ENCODE measurements at places on chromosomes 12 and 14. TPM values are rescaled to one million over a fixed set of nuclear protein-coding genes. Genes with fewer than 3 reads are reported as not detected.

The UBE3B gene
- 52.1 TPM for total RNA-seq

DNA sequence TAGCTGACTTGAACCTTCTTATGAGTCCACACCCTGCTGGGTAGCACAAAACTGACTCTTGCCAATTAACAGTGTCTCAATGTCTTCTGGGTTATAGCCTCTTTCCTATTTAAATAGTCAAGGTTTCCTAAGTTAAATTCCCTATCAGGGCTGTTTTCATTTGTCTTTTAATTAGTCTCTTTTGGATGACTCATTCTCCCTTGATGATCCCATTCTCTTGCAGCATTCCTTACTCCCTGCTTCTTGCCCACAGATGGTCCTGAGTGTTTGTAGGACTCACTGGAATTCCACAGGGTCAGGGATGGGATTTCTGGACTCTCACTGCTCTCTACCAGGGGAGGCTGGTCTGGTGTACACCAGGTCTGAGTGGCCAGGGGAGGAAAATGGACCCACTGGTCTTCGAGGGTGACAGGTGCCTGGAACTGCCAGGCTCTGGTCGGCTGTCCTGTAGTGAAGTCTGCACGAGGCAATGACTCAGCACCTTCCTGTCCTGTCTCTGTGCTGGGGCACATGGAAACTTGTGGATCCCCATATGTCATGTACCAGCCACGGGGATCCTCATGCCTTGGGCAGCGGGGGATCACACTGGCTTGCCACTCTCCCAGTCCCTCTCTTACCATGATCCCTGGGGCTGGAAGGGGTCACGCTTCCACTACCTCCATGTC is 236.5 kb upstream of the PELI2 start:
- no peaks in the 10 kb centered on the region for H3K4me1 ChIP-seq
- H3K4me3 ChIP-seq: no peak overlapping the region
- no peaks in the 10 kb centered on the region for H3K27me3 ChIP-seq
- no peak for DNase-seq
- no peaks in the 10 kb centered on the region for H3K36me3 ChIP-seq
- H3K27ac ChIP-seq: no peak overlapping the region

GRCh38 chr14:33510063-33510481 is 440.8 kb downstream of the EGLN3 start:
- no peak for DNase-seq
- no peaks in the 10 kb centered on the region for H3K4me1 ChIP-seq
- H3K27me3 ChIP-seq: no peaks in the 10 kb centered on the region
- no peaks in the 10 kb centered on the region for H3K36me3 ChIP-seq

DNA sequence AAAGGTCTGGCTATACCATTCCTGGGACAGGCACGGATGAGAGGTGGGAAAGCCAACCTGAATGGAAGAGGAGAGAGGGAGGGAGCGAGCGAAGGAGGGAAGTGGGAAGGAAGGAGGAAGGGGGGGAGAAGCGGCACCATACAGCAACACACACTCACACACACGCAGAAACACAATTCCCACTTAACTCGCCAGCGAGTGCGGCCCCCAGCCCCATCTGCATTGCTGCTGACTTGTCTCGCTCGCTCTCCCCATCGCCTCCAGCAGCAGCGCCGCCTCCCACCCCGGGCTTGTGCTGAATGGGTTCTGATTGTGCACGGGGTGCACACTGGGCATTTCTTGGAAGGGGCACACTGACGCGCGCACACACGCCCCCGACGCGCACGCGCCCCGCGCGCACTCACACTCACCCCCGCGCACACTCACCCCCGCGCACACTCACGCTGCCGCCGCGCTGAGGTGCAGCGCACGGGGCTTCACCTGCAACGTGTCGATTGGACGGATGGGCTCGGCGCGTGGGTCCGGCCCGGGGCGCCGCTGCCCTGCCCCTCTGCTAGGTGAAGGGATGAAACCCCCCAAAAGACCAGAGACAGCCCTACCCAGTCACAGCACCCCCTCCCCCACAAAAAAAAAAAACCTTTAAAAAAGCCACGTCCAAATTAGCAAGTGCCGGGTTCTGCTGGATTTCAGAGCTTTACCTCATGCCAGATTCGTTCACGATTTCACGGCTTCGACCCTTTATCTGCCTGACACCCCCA is 685 bp downstream of the GRIN2B start:
- peaks cover 21% of the 10 kb centered on the region for H3K4me1 ChIP-seq
- no peaks in the 10 kb centered on the region for H3K36me3 ChIP-seq
- peak; percentile 26 for DNase-seq
- H3K27me3 ChIP-seq: peaks cover 41% of the 10 kb centered on the region
- H3K4me3 ChIP-seq: no peak overlapping the region

DNA sequence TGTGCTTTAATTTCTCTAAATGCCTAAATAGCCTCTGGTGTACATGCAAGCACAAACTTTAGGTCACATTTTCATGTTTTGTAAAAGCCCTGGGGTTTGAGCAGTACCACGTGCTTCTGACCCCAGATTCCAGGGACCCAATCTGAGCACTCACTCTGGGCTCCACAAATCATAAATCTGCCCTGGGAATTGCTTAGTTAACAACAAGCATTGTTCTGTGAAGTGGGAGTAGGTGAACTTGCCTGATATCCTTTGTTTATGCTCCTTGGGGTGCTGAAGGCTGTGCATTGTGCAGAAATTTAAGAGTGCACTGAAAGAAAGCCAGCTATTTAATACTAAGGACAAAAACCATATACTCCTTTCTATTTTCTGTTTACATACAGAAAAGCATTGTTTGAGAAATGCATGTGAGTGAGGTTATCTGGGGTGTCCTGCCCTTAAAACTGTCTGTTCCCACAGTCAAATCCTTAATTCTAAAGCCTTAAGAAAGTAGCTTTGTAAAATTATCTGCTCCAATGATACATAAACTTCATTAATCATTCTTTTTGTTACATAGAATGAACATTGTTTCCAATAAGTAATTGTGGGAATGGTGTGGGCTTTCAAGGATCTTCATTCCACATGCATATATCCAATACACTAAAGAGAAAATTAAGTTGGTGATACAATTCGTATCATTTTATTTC is 258.6 kb upstream of the NPAS3 start:
- no peaks in the 10 kb centered on the region for H3K27me3 ChIP-seq
- H3K4me1 ChIP-seq: peaks cover 3% of the 10 kb centered on the region
- DNase-seq: no peak
- no peak overlapping the region for H3K4me3 ChIP-seq
- H3K27ac ChIP-seq: no peak overlapping the region

- no peak for DNase-seq
- H3K4me1 ChIP-seq: no peaks in the 10 kb centered on the region
- no peak overlapping the region for H3K27ac ChIP-seq
- H3K4me3 ChIP-seq: no peak overlapping the region
Observed at GRCh38 chr14:45698462-45699134, 445.6 kb upstream of the MIS18BP1 start.

GRCh38 chr14:32993921-32994320 is 55.2 kb downstream of the NPAS3 start:
- DNase-seq: no peak
- H3K4me1 ChIP-seq: no peaks in the 10 kb centered on the region
- H3K36me3 ChIP-seq: no peaks in the 10 kb centered on the region
- H3K27ac ChIP-seq: no peak overlapping the region
- H3K27me3 ChIP-seq: no peaks in the 10 kb centered on the region

GRCh38 chr12:52498946-52499345 is 5.9 kb upstream of the KRT6A start:
- no peak overlapping the region for H3K4me3 ChIP-seq
- H3K4me1 ChIP-seq: no peaks in the 10 kb centered on the region
- no peak for DNase-seq
- no peak overlapping the region for H3K27ac ChIP-seq
- H3K27me3 ChIP-seq: no peaks in the 10 kb centered on the region

The NID2 gene
- not detected for total RNA-seq

DNA sequence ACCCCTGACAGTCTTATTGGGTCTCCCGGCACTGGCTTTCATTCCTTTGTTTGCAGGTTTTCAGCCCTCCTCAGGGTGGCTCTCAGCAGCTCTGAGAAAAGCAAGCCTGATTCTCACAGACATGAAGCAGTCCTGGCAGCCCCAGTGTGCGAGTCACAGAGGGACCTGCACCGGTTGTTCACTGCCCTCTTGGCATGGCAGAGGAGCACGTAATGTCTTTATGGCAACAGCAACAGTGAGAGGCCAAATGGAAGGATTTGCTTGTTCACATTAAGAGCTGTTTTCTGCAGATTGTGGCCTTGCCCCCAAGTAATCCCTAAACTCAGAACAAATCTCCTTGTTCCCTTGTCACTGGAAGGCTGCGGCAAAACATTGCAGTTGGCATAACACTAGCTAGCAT is 3.4 kb downstream of the KCNA5 start:
- no peaks in the 10 kb centered on the region for H3K36me3 ChIP-seq
- no peak for DNase-seq
- no peak overlapping the region for H3K27ac ChIP-seq
- peaks cover 24% of the 10 kb centered on the region for H3K27me3 ChIP-seq

DNA sequence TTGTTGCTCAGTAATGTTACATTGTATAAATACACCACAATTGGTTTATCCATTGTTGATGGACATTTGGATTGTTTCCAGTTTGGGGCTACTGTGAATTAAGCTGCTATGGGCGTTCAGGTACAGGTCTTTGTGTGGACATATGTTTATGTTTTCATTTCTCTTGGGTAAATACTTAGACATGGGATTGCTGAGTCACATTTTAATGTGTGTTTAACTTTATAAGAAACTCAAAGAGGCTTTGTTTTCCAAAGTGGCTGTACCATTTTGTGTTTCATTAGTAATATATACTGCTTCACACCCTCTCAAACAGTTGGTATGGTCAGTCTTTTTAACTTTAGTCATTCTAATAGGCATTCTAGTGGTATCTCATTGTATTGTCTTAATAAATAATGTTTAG is 225.0 kb downstream of the SPTSSA start:
- no peak for DNase-seq
- H3K36me3 ChIP-seq: no peaks in the 10 kb centered on the region
- no peaks in the 10 kb centered on the region for H3K27me3 ChIP-seq
- H3K27ac ChIP-seq: no peak overlapping the region
- H3K4me3 ChIP-seq: no peak overlapping the region

The GLS2 gene
- 5.3 TPM for total RNA-seq

The GPR162 gene
- total RNA-seq: not detected

DNA sequence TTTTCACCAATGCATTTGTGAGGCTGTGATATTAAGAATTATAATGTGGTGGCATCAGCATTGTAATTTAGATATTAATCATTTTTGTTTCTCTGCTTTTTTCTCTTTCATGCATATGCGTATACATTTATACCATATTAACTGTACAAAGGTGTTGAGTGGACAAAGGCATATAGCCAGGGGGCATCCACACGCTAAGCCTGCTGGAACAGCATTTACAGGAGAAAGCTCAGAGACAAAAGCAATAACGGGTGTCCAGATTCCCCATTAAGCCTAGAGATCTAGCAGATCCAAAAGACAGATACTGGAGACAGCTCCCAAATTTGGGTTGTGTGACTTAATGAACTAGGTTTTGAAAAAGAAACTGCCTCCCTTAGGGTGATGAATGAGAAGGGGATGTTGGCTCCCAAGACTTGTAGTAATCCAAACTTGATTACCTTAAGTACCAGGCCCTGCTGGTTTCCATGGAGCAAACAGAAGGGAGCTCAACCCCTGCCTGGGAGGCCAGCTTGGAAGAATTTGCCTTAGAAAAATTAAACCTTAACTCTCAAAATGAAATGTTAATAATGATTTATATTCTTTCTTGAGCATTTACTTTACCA is 181.9 kb downstream of the SLC6A15 start:
- H3K27ac ChIP-seq: no peak overlapping the region
- H3K27me3 ChIP-seq: no peaks in the 10 kb centered on the region
- DNase-seq: no peak
- no peaks in the 10 kb centered on the region for H3K36me3 ChIP-seq
- no peaks in the 10 kb centered on the region for H3K4me1 ChIP-seq

DNA sequence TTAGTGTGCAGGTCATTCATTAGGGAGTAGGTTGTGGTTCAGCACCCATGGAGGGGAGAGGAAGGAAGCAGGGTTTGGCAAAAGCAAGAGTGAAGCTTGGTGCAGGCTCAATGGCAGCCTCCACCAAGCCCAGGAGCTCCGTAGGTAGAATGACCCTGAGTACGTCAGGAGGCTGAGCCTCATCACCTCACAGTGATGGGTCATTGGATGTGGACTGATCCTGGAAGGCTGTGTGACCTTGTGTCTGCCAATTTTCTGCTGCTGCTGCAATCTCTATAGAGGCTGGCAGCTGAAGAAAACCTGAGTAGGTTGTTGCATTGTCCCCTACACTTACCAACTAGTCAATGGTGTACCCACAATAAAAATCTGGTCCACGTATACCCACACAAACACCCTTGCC is 173.1 kb downstream of the ASCL1 start:
- DNase-seq: no peak
- H3K27ac ChIP-seq: no peak overlapping the region
- H3K4me3 ChIP-seq: no peak overlapping the region
- H3K4me1 ChIP-seq: no peaks in the 10 kb centered on the region
- H3K36me3 ChIP-seq: no peaks in the 10 kb centered on the region

The INSM2 gene
- total RNA-seq: not detected

The VIPAS39 gene
- 25.9 TPM for total RNA-seq

The FAM181A gene
- total RNA-seq: not detected

DNA sequence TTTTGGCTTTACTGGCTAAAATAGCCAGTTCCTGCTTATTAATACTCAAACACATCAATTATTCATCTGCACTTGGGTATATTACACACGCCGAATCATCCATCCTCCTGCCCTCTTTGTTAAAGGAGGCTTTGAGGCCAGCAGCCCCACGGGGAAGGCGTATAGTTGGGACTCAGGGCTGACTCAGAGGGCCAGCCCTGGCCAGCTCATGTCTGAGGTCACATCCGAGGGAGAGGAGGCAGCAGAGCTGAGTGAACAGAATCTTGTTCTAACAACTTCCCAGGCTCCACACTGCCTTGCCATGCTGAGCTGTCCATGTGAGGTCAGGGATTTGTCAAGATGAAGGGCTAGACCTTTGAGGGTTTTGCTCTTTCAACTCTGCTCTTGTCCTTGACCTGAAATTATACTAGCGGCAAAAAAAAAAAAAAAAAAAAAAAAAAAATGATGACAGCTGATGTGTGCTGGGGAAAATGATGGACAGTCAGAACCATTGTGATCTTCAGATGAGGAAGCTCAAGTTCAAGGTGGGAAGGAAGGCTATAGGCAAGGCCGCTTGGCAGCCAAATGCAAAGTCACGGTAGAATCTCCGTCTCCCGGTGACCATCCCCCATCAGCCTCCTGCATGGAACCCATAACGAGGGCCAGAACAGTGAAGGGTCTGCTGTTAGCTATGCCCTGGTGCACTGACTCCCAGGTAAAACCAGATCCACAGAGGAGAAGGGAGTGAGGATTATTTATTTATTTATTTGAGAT is 12.5 kb upstream of the MARK3 start:
- no peaks in the 10 kb centered on the region for H3K27me3 ChIP-seq
- H3K4me3 ChIP-seq: no peak overlapping the region
- DNase-seq: no peak
- no peaks in the 10 kb centered on the region for H3K36me3 ChIP-seq
- H3K27ac ChIP-seq: no peak overlapping the region

DNA sequence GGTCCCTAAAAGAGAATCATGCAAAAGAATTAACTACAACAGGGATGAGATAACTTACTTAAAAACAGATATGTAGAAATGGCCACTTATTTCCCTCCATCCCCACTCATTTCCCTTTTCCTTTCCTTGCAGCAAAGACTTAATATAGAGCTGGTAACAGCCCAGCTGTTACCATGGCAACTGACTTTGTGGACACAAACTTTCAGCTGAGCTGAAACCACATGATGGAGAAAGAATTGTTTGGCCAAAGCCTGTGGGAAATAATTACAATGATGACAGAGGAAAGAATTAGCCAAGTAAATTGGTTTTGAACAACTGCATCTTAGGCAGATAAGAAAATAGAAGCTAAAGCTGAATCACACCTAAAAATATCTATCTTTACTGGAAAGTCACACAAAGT is 364.9 kb downstream of the GALC start:
- H3K36me3 ChIP-seq: no peaks in the 10 kb centered on the region
- DNase-seq: no peak
- no peaks in the 10 kb centered on the region for H3K27me3 ChIP-seq
- no peak overlapping the region for H3K27ac ChIP-seq
- no peaks in the 10 kb centered on the region for H3K4me1 ChIP-seq
